ENCODE measurements at places on chromosomes 11 and 22.

GRCh38 chr11:84714316-84714780, 912.8 kb downstream of the DLG2 start:
- peak; percentile 71 for DNase-seq

GRCh38 chr22:47144076-47144765, 381.8 kb downstream of the TBC1D22A start:
- no peak for DNase-seq

- DNase-seq: no peak
These were observed 67.0 kb downstream of the WNT11 start for GRCh38 chr11:76139314-76139713.

GRCh38 chr11:117121176-117121575, 22.9 kb upstream of the PAFAH1B2 start:
- DNase-seq: no peak

DNA sequence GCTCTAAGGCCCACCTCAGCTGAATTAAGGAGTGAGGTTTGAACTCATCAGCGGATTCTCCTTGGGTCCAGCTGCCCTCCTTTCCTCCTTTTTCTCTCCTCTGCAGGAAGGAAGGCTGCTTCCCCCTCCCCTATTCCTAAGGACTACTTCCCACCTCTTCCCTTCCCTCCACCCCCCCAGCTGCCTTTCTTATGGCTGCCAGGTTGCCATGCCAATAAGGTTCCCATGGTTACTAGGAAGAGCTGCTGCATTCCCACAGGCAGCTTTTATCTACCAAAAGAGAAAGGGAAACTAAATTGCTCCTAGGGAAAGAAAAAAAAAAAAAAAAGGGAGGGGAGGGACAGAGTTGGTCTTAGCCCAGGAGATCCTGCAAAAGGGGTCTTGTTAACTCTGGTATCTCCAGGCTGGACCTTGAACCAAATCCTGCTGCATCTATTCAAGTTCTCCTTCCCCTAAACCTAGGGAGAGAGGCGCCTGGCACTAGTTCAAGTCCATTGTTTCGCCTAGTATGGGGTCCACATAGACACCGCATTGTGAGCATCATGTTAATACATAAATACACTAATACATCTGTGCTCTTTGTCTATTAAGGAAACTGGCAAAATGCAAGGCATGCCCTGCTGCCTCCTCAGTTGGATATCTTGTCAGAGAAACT, 21.2 kb upstream of the FEZ1 start:
- DNase-seq: no peak

DNA sequence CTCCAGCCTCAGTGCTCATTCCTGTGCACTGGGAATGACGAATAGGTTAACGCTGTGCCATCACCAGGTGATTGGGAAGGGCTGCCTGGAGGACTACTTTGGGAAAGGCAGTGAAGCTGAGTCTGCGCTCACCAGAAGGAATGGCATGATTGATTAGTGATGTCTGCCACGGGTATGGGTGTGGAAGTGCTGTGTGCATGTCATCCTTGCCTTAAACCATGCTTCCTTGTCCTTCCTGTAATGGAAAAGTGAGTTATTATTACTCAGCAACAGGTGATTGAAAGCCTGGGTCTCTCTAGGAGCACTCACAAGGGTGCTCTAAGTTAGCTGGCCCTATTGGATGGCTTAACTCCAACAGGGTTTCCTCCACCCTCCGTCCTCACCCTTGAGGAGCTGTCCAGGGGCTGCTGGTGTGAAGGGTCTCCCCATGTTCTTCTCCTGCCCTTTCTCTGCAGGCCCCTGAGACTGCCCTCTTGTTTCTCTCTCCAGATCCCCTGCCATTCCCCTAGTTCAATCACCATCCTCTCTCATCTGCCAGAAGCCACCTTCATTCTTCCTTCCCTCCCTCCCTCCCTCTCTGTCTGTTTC, 121.9 kb upstream of the NECTIN1 start:
- no peak for DNase-seq

GRCh38 chr22:27105142-27106025, 448.0 kb downstream of the MIAT start:
- no peak for DNase-seq

Data from activated CD4-positive, alpha-beta T cell treated with anti-CD3 and anti-CD28 coated beads for 36 hours (primary cell).